ENCODE measurements at places on chromosomes 3 and 15. TPM values are rescaled to one million over a fixed set of nuclear protein-coding genes. Genes with fewer than 3 reads are reported as not detected.

Gene CFAP100
- total RNA-seq, result 21.5 TPM

Gene ZPLD1
- total RNA-seq, result not detected

Gene ACP3
- total RNA-seq, result 19.9 TPM

DNA sequence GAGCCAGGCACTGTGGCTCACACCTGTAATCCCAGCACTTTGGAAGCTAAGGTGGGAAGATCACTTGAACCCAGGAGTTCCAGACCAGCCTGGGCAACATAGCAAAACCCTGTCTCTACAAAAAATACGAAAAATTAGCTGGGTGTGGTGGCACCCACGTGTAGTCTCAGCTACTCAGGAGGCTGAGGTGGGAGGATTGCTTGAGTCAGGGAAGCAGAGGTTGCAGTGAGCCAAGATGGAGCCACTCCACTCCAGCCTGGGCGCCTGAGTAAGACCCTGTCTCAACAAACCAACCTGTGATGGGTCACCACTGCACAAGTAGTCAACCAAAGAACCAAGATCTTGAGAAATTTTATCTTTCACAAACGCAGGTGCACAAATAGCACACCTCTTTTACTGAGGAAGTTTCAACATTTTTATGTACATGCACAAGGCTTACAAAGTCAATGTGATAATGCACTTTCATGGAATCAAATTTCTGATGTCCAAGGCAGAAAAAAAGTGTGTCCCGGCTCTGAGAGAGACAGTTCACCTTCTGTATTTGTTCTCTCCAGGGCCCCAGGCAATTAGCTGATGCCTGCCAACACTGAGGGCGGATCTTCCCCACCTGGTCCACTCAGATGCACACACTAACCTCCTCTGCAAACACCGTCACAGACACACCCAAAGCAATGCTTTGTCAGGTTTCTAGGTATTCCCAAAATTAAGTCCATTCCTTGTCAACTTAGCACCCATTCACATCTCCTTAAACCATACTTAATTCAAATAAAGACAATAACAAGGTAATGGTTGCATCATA is 12.4 kb downstream of the ACAA1 start:
- no peak for DNase-seq

- DNase-seq, result no peak
Observed at GRCh38 chr3:21462141-21462540, 288.9 kb downstream of the ZNF385D start.

- DNase-seq, result no peak
Observed at GRCh38 chr3:15536856-15537255, 15.3 kb upstream of the COLQ start.

GRCh38 chr15:68214838-68215254 is 9.7 kb upstream of the CALML4 start:
- peak; percentile 43 for DNase-seq

DNA sequence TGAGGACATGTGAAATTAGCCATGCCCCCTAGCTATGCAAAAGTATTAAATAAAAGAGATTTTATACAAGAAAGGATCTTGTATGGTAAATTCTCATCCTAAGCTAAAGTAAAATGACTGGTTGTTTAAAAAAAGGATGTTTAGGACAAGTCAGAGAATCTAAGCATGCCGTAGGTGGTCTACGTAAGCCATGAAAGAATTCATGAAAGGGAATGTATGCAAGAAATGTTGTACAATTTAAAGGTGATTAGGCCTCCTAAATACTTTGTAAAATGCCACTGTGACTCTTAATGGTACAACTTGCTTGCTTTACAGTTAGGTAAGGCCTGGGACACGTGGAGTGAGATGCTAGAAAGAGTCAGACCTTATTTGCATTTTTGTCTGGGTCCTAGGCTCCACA is 209.0 kb downstream of the EFHB start:
- no peak for DNase-seq

All from lower lobe of right lung (tissue), 2 donors.